GOT3 (cell line): ENCODE measurements at places on chromosomes 5 and 9.

DNA sequence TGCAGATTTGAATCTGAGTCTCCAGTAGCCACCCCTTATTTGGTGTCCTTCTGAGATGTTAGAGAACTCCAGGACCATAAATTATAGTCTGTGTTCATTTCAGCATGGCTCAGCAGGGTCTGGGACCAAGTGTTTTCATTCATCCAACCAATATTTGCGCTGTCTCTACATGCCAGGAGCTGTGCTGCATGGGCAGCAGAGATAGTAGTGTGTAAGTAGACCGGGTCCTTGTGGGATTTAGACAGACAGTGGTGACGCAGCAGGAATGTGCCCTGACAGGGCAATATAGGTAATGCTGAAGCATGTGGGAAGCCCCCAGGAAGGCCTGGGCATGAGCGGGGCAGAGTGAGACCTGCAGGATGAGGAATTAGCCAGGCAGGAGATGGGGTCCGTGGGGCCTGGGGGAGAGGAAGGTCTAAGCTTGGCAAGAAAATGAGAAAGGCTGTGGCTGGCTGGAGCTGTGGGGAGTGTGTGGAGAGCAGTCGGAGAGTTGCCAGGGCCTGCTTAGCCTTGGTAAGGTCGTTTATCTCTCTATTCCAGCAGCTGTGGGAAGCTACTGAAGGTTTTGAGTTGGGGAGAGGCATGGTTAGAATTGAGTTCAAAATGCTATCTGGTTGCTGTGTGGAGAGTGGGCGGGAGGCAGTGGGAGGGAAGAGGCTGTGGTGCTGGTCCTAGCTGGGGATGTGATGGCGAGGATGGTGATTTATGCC is 16.8 kb downstream of the STXBP1 start:
- DNase-seq, result no peak

DNA sequence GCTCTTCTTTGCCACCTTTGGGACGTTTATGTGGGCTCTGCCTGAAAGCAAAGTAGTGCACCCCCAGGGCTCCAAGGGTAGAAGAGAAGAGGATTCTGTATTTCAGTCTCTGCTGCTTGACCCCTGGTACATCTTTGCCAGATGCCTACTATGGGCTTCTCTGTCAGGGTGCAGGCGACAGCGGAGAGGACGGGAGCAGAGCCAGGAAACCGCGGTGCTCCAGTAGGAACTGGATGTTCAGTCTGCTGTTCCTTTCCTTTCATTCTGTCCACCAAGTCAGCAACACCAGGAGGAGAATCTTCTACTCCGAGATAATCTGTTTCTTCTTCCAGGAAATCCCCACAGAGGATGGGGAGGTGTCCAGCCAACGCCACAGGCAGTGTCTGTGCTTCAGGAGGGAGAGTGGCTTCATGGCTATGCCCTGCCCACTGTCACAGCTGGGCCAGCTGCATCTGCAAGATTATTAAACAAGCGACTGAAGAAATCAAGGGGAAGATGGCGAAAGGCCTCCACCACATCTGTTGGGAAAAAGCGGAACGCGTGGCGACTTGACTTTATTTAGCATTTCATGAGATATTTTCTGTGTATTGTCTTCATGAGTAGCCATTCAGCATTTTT is 398.3 kb downstream of the IRX1 start:
- no peak for DNase-seq

DNA sequence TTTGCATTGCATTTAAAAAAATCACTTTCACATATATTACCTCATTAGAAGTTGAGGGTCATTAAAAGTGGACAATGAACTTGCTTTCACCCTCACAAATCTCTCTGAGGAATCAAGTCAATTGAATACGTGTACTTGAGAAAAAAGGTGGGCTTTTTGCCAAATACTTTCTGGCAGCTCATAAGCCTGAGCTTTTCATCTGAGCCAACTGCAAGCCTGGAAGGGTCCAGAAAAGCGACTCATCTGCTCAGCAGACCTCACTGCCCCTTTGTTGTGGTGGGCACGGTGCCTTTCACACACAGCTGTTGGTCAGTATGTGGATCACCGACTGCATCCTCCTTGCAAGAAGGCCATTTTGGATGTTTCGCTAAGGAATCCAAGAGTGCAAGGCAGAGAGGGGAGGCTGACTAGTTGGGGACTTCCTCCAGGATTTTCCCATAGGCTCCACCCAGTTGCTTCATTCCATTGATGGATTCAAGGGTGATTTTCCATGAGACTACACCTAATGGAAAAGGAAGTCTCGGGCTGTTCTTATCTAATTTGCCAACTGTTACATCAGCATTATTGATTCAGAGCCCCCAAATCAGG is 564.7 kb downstream of the PDE4D start:
- DNase-seq, result no peak

DNA sequence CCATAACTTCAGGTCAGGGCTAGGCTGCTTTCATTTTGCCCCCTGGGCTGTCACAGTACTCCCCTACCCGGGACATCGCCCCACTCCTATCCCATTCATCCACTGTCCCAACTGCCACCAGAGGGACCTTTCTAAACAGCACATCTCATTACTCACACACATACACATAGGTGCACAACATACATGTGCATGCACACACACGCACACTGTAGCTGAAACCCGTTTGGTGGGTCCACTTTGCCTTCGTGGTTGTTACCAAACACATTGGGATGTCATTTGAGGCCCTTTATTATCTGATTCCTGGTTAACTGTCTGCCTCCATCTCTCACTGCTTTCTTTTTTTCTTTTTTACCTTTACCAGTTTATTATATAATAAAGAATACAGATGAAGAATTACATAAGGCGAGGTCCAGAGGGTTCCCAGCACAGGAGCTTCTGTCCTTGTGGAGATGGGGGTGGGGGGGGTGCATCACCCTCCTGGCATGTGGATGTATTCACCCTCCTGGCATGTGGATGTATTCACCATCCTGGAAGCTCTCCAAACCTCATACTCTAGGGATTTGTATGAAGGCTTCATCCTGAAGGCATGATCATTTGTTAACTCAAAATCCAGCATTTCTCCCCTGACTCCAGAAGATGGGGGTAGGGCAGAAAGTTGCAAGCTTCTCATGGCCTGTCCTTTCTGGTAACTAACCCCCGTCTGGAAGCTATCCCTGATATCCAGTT is 186.0 kb downstream of the GOLPH3 start:
- no peak for DNase-seq

DNA sequence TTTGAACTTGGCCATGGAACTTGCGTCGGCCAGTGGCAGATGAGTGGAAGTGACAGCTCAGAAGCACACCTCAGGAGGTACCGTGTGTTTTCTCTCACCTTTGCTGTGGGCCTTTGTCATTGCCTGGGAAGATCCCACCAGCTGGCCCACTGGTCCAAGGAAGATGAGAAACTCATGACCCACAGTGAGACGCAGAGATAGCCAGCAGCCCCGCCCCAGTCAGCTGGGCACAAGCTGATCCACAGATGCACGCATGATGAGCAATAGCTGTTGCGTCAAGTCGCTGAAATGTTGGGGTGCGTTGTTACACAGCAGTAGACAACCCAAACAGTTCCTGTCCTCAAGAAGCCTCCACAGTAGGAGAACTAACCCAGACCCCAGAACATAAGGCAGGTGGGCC is 30.8 kb upstream of the UNC5A start:
- DNase-seq, result no peak

DNA sequence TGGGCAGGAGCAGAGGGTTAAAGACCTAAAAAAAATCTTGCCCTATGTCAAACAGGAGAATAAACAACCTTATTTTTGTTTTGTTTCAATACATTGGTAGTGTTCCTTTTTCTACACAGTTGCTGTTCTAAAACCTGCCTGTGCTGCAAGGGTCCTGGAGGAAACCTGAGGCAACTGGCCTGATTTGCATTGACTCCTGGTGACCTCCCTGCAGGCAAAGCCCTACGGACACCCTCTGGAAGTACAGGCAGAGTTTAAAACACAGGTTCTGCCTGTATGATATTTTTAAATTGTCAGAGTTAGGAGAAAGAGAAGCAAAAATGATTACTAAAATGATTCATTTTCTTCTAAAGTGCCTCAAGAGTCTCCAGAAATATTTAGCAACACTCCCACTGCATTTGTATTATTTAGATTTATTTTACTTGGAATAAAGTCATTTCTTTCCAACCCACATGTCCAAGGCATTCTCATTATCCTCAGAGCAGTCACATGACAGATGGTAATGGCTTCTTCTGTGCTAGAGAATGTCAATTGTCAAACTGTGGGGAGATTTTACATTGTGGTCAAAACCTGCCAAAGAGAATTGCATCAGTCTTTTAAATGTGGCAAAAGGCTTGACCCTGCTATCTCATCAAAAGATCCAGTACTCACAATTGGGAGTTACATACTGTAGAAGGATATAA is 559.6 kb downstream of the CETN3 start:
- no peak for DNase-seq

DNA sequence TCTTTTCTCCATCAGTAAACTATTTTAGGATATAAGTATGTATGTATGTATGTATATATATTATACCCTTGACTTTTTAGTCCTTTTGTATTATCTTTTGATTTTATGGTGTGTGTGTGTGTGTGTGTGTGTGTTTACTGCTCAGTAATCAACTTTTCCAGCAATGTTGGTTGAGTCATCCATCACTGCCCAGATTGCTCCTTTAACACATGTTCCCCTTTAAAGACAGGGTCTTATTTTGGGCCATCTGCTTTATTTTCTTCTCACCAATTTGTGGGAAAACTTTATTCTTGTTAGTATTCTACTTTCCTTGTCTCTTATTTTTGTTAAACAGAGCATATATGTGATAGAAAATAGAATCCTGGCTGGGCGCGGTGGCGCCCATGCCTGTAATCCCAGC is 28.1 kb downstream of the ANKRD33B start:
- DNase-seq, result no peak
